Spleen (tissue), 13 donors: ENCODE measurements at places on chromosomes 3 and 15. TPM values are rescaled to one million over a fixed set of nuclear protein-coding genes. Genes with fewer than 3 reads are reported as not detected.

DNA sequence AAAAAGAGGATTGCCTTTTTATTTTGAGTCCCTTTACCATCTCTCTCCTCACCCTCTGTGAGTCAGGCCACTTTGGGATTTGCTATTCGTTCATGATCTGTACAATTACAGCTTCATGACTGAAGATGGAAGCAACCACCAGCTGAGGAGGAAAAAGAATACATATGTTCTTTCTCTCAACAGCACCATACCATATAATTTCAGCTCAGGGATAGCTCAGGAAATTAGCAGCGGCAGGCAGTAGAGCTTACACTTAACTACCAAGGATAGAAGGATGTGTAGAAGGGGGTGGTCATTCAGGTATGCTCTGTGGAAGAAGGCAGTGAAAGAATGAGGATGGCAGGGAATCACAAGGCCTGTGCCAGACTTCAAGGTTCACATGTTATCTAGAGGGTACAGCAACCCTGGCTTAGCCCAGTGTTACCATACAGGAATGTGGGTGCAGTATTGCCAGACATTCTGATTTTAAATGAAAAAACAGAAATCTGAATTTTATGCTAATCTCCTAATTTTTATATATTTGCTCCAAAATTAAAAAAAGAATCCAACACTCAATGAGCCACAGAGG lies 17.9 kb downstream of the PLS1 start:
- no peak overlapping the region for H3K27ac ChIP-seq
- no peak for DNase-seq
- H3K4me1 ChIP-seq: no peaks in the 10 kb centered on the region
- no peaks in the 10 kb centered on the region for H3K27me3 ChIP-seq
- no peak overlapping the region for H3K4me3 ChIP-seq

DNA sequence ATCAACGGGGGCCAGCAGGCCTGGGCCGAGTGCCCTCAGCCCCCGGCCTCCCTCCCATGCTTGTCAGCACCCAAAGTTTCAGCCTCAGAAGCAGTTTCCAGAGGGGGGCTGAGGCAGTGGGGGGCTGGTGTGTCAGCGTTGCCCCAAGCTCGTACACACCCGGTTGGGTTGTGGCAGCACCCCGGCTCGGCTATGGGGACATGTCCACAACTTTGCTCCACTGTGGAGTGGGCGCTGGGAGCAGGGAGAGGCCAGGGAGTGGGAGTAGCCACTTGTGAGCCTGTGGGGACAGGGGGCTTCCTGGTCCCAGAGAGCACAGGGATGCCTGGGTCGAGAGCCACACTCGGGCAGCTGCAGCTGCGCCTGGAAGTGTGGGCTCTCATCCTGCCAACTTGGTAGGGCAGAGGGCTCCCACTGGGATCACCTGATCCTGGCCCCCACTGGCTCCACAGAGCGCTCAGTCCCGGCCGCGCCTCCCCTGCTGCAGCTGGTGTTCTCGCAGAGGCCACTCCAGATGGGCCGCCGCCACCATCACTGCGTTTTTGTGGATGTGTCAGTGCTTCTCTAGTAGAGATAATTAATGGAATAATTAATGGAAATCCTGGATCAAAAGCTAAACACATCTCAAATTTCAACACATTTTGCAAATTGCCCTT lies 75.1 kb downstream of the NR1D2 start:
- no peaks in the 10 kb centered on the region for H3K27me3 ChIP-seq
- no peaks in the 10 kb centered on the region for H3K4me1 ChIP-seq
- DNase-seq: peak; percentile 72
- H3K4me3 ChIP-seq: no peak overlapping the region

DNA sequence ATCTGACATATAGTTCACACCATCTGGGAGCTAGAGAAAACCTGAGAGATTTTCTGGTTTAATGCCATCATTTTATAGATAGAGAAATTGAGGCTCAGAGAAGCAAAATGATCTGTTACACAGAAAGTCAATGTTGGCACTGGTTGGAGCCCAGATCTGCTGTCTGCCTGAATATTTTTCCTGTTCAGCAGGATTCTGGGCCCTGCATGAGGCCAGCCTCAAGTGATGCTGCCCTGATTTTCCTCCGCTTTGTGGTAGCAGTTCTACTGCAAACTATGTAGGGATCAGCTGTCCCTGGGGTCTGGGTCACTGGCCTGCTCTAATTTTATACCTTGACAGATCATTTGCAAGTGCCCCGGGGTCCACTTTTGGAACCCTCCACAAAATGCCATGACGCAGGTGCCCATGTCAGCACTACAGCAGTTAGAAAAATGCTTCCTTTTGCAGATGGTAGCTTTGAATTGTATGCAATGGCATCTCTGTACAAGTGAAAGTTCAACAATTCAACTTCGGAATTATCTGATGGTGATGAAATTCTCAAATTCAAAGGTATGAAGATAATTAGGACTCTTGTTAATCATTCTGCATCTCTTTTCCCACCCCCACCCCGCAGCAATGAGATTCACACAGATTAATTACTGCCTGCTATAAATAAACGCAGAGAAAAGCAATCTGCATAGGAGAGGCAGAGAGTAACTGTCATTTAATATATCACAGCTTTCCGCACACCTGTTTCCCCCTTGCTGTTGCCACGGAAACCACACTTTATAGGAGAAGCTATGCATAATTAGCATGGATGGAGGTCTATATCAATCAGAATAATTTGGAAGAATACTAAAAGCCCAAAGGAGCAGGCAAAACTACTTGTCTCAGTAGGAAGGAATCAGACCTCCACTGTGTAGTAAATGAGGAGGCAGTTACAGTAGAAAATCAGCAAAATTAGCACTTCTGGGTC lies 222.6 kb downstream of the PDCD6IP start:
- H3K27me3 ChIP-seq: no peaks in the 10 kb centered on the region
- no peak overlapping the region for H3K4me3 ChIP-seq
- H3K4me1 ChIP-seq: peaks cover 32% of the 10 kb centered on the region
- H3K36me3 ChIP-seq: no peaks in the 10 kb centered on the region

DNA sequence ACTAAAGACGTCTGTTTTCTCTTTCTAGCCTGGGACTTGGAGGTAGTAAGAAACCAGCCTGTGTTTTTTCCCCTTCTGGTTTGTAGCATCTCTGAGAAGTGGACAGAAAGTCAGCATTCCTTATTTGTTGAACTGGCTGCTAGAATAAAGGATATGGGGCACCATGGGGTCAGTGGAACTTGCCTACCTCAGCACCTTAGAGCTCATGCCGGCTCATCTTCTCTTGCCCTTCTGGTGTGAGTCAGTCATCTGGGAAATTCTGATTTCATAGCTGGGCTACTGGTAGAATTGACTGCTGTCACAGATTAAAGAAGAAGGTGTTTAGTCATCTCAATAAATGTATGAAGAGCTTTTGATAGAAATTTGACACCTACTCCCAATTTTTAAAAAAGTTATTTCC lies 202.7 kb upstream of the TOPAZ1 start:
- H3K27ac ChIP-seq: no peak overlapping the region
- H3K4me3 ChIP-seq: no peak overlapping the region
- no peaks in the 10 kb centered on the region for H3K4me1 ChIP-seq
- peaks cover 4% of the 10 kb centered on the region for H3K27me3 ChIP-seq

DNA sequence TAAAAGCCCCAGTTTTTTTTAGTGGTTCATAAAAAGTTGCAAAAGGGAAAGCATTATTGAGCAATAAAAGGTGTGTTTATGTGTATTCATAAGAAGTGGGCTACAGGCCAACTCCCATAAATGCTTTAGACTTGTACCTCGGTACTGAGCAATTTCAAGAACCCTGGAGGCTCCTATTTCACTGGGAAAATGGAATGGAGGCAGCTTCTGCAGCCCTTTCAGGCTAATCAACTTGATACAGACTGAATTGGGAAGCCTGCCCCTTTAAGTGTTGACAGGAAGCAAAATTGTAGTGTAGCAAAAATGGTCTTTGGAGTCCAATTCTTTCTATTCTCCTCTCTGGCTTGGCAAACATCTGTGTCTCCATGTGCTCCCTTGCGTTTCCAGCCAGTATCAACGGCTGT lies 118.8 kb downstream of the ECT2 start:
- no peak for DNase-seq
- H3K27me3 ChIP-seq: no peaks in the 10 kb centered on the region
- H3K4me1 ChIP-seq: no peaks in the 10 kb centered on the region
- H3K27ac ChIP-seq: no peak overlapping the region
- H3K36me3 ChIP-seq: no peaks in the 10 kb centered on the region

DNA sequence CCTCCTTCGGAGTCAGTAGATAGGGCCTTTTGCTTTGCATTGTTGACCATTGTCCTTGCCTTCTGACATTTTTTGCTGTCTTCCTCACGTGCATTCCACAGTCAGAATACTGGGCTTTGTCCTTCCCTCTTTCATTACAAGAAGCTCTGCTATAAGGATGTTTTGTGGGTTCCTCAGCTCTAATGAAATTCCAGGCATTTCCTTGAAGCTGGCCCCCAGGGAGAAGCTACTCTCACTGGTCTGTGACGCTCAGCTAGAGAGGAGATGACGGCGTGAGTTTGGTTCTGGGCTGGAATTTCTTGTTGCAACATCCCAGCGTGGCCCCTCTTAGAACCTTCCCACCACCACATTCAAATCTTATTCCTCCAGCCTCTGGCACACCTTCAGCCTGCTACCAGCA lies 210.2 kb downstream of the TJP1 start:
- H3K4me1 ChIP-seq: no peaks in the 10 kb centered on the region
- no peaks in the 10 kb centered on the region for H3K36me3 ChIP-seq
- H3K4me3 ChIP-seq: no peak overlapping the region
- H3K27me3 ChIP-seq: peaks cover 48% of the 10 kb centered on the region
- H3K27ac ChIP-seq: no peak overlapping the region

GRCh38 chr3:144308396-144308795 lies 336.8 kb downstream of the DIPK2A start:
- H3K36me3 ChIP-seq: no peaks in the 10 kb centered on the region
- no peak for DNase-seq
- no peak overlapping the region for H3K4me3 ChIP-seq
- H3K27ac ChIP-seq: no peak overlapping the region

GRCh38 chr3:44439499-44440295 lies 37.8 kb downstream of the ZNF445 start:
- no peaks in the 10 kb centered on the region for H3K36me3 ChIP-seq
- H3K4me3 ChIP-seq: no peak overlapping the region
- peak; percentile 89 for DNase-seq
- peak overlapping the region; percentile 97 for H3K27ac ChIP-seq

DNA sequence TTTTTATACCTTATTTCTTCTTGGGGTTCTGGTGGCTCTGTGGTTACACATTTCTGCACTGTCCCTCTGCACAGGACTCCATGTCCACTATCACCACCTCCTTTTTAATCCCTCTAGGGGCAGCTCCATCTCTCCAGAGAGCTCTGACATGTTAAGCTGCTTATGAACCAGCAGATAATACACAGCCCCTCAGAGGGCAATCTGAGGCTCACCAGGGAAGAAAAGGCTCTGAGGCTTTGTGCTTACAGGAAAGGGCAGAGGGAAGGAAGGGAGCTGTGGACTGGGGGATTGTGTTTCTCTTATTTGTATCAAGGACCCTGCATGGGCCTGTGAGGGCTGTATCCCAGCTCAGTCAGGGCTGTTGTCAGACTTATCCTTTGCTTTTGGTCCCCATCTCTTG lies 164.5 kb downstream of the EPHB1 start:
- DNase-seq: no peak
- H3K4me3 ChIP-seq: no peak overlapping the region
- H3K27me3 ChIP-seq: no peaks in the 10 kb centered on the region
- no peak overlapping the region for H3K27ac ChIP-seq

DNA sequence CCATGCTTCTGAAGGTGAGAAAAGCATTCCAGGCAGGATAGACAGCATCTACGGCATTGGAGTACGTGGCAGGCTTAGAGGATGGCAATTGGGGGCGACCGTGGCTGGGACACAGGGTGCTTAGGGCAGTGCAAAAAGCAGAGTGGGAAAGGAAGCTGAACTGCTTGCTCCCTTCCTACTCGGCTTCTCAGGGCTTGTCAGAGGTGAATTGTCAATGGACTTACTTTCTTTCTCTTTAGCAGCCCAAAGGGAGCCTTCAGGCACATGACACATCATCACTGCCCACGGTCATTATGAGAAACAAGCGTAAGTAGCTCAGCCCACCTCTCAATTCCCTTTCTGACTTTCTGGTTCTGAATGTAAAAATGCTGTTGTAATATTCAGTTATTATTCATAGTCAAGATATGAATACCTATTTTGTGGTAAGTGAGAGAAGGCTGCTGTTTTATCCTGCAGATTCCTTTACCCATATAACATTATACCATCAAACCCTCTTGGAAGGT lies 84.3 kb downstream of the KLHL25 start:
- H3K27ac ChIP-seq: no peak overlapping the region
- DNase-seq: no peak
- peaks cover 40% of the 10 kb centered on the region for H3K36me3 ChIP-seq
- H3K4me3 ChIP-seq: no peak overlapping the region
- H3K27me3 ChIP-seq: no peaks in the 10 kb centered on the region
- H3K4me1 ChIP-seq: peaks cover 82% of the 10 kb centered on the region

DNA sequence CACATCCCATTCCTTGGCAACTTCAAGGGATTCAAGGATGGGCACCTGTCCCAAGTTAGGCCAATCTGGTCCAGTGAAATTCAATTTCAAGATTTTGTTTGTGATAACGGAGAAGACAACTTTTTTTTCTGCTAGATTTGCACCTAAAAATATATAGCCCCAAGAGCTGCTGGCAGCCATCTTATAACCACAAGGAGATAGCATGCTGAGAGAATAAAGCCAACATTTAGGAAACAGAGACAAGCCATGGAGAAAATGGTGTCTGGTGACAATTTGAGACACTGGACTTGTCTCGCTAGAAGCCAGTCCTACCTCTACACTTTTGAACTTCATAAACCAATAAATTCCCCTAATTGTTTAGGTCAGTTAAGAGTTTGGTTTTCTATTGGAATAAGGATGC lies 5.4 kb downstream of the PARL start:
- no peak overlapping the region for H3K4me3 ChIP-seq
- H3K27ac ChIP-seq: peak overlapping the region; percentile 57
- no peaks in the 10 kb centered on the region for H3K36me3 ChIP-seq
- H3K4me1 ChIP-seq: peaks cover 71% of the 10 kb centered on the region
- no peaks in the 10 kb centered on the region for H3K27me3 ChIP-seq

GRCh38 chr3:15610082-15610759 lies 8.7 kb downstream of the BTD start:
- DNase-seq: no peak
- no peak overlapping the region for H3K27ac ChIP-seq
- no peaks in the 10 kb centered on the region for H3K36me3 ChIP-seq
- H3K27me3 ChIP-seq: no peaks in the 10 kb centered on the region
- H3K4me3 ChIP-seq: no peak overlapping the region

DNA sequence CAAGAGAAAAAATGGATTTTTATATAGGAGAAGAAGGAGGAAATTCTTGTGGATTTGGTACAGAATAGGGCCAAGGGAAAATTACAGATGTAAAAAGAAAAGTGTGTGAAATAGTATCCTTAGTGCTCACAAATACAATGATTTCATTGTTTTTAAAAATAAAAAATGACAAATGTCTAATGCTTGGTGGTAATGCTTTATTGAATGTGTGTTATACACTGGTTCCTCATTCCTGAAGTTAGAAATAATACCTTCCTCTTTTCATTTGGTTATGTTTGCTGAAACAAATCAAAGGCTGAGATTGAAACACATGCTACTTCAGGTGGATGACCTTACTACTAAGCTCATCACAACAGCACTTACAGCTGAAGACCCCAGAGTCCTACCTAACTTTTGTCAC lies 37.7 kb upstream of the CCR2 start:
- no peak overlapping the region for H3K4me3 ChIP-seq
- H3K27ac ChIP-seq: peak overlapping the region; percentile 60
- no peak for DNase-seq
- H3K27me3 ChIP-seq: no peaks in the 10 kb centered on the region
- no peaks in the 10 kb centered on the region for H3K36me3 ChIP-seq
- peaks cover 9% of the 10 kb centered on the region for H3K4me1 ChIP-seq

- no peaks in the 10 kb centered on the region for H3K27me3 ChIP-seq
- DNase-seq: no peak
- H3K4me1 ChIP-seq: peaks cover 25% of the 10 kb centered on the region
Measured at GRCh38 chr3:196712514-196713413, 587 bp downstream of the PIGX start.

CTXN2 gene
- not detected for total RNA-seq

EPM2AIP1 gene
- 21.6 TPM for total RNA-seq
